ENCODE measurements at places on chromosomes 16 and 17. TPM values are rescaled to one million over a fixed set of nuclear protein-coding genes. Genes with fewer than 3 reads are reported as not detected.

The PPP1R27 gene
- not detected for total RNA-seq

The NPIPA3 gene
- 0.88 TPM for total RNA-seq

The ASGR1 gene
- total RNA-seq, result 0.88 TPM

The CTRB2 gene
- total RNA-seq, result not detected

The COL1A1 gene
- total RNA-seq, result 6,718 TPM

The SGSM2 gene
- total RNA-seq, result 35.4 TPM

The GP1BA gene
- not detected for total RNA-seq

The ADCY9 gene
- 29.3 TPM for total RNA-seq

The PER1 gene
- 11.2 TPM for total RNA-seq

The CCL14 gene
- total RNA-seq, result not detected

The EIF1 gene
- total RNA-seq, result 101 TPM

The DDX5 gene
- total RNA-seq, result 309 TPM

The SMPD3 gene
- total RNA-seq, result 0.72 TPM

The CES5A gene
- not detected for total RNA-seq

The ACADVL gene
- 162 TPM for total RNA-seq

The ABI3 gene
- under 0.01 TPM for total RNA-seq

The TBC1D3G gene
- not detected for total RNA-seq

The CCL16 gene
- not detected for total RNA-seq

The KIF18B gene
- 0.72 TPM for total RNA-seq

The ITGA2B gene
- total RNA-seq, result not detected

The SNX20 gene
- total RNA-seq, result not detected

The KRT222 gene
- under 0.01 TPM for total RNA-seq

The HSD11B2 gene
- not detected for total RNA-seq
